ENCODE measurements at places on chromosomes 16 and 17. TPM values are rescaled to one million over a fixed set of nuclear protein-coding genes. Genes with fewer than 3 reads are reported as not detected.

Gene ABCA6
- total RNA-seq, result 29.4 TPM

Gene SOX15
- total RNA-seq, result 3.2 TPM

Gene SOCS1
- 5.0 TPM for total RNA-seq

Gene CES5A
- total RNA-seq, result not detected

Gene PSMD12
- 46.6 TPM for total RNA-seq

Gene GRN
- total RNA-seq, result 158 TPM

Gene CMTM1
- 4.3 TPM for total RNA-seq

Gene COL1A1
- total RNA-seq, result 7,902 TPM

Gene SMIM36
- total RNA-seq, result 3.7 TPM

Gene KIFC3
- 84.1 TPM for total RNA-seq

Gene METTL22
- total RNA-seq, result 50.0 TPM

Gene CRYBA1
- total RNA-seq, result 4,794 TPM

Gene ITGAE
- total RNA-seq, result 7.9 TPM

Gene TUBG1
- total RNA-seq, result 28.0 TPM

Gene SLC35G6
- not detected for total RNA-seq

Gene ELOB
- total RNA-seq, result 283 TPM

Gene TEX14
- total RNA-seq, result 0.71 TPM

Gene METTL23
- 31.7 TPM for total RNA-seq

Gene KRT33B
- not detected for total RNA-seq

Gene TNS4
- 1.8 TPM for total RNA-seq

Gene SMCR8
- total RNA-seq, result 21.5 TPM

Gene KRT17
- total RNA-seq, result 39.9 TPM

Measured in camera-type eye (tissue), 1 donor.